Hypothalamus (tissue), 51 donors: ENCODE measurements at places on chromosomes 16 and 17.

DNA sequence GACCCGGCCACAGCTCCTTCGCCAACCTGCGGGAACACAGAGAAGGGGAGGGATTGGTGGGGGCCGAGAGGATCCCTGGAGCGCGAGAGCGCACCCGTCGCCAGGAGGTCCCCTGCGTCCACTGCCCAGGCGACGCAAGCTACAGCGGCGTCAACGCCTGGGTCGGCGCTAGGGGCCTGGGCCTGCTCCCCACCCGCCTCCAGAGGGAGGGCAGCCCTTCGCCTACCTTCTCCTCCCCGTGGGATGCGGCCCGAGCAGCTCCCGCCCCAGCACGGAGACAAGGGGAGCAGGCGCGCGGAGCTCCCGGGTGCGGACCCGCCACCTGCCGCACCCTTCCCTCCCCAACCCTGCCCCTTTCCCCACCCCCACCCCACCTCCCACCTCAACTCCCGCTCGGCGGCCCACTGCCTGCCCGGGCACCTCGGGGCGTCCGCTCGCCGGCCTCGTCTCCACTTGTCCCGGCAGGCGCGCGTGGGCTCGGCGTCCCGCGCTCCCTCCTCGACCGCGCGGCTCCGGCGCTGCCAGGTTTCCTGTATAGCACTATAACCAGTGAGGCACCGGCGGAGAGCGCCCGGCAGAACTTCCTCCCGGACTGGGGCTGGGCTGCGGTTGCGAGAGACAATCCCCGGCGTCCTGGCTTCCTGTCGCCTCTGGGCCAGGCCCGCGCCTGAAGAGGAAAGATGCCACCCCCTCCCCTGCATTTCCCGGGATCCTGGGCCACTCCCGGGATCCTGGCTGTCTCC, 119.1 kb upstream of the SMURF2 start:
- no peak for DNase-seq

- DNase-seq = no peak
Observed at GRCh38 chr17:53680745-53681144, 142.0 kb upstream of the KIF2B start.

GRCh38 chr16:49312389-49312985, 30.8 kb upstream of the CBLN1 start:
- DNase-seq = no peak

DNA sequence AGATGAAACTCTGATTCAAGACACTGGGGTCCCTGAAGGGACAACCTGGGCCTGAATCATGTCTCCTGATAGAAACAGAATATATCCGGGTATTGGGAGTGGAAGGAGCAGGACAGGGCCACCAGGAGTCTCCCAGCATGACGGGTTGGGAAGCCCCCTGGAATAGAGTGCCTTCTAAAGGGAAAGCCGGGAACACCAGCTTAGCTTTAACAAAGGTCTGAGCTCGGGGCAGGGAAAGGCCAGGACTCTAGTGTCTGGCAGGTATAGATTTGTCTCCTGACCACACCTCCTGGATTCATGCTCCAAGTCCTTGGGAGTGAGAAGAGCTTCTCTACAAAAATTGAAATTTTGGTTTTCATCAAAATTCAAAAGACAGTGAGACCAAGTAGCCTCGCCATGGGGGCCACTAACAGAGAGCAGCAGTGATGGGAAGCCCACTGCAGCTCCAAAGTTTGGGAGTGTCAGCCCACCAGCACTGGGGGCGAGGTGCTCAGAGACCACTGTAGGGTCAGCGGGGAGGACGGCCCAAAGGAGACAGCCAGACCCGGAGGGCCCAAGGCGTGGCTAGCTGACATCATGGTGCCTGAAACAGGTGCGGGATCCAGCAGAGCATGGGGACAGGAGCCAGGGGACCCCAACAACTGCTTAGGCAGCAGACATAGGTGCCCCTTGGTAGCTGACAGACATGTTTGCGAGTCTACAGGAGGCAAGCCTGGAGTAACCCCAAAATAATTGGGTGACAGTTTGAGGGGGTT, 81.0 kb downstream of the C16orf78 start:
- no peak for DNase-seq

- peak; percentile 22 for DNase-seq
Observed at GRCh38 chr16:85249418-85250146, 137.3 kb upstream of the CIBAR2 start.

GRCh38 chr16:85347213-85347591, 234.9 kb upstream of the CIBAR2 start:
- no peak for DNase-seq

DNA sequence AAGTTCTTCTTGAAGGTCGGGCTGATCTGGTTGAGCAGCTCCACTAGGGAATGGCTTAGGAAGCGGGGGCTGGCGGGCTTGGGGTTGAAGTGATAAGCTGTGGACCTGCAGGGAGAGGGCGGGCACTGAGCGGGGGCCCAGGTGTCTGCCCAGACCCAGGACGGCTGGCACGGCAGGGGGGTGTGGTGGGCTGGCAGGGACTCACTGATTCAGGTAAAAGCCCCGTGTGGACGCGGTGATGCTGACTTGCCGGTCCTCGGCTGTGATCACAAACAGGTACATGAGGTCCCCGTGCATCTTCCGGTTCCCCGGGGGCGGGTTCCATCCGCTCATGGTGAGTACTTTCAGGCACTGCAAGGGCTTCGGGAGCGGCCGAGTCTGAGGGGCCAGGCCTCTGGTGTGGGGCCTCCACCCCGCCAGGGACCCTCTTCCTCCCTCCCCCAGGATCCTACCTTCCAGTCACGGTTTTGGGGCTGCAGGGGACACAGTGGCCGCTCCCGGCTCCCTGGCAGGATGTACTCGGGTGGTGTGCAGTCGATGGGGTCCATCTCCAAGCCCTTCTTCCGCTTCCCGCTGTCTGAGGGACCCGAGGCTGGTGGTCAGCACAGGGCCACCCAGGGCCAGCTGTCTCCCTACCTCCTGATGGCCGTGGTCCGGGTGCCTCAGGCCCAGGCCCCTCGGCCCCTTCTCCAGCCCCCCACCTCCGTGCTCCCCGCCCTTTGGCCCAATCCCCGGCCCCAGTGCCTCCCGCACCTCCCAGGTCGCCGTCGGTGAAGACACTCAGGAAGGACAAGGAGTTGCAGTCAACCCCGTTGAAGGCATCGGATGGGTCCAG, 10.2 kb downstream of the CLUH start:
- no peak for DNase-seq

- DNase-seq = no peak
Observed at GRCh38 chr17:72307836-72308235, 187.0 kb downstream of the SOX9 start.

DNA sequence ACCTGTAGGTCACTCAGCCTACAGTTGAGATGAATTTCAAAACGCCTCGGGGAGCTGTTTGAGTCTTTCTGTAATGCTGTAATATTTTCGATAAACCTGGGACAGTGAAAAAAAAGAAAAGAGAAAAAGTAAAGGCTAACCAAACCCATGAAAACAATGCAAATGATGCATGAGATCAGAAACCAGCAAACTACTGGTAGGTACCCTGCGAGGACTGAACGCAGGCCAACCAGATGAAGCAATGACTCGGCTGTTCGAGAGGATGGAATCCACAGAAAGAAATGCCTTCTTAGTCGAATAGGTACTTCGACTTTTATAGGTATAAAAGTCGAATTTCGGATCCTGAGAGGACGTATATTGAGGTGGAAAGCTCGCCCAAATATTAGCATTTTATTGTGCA, 509 bp upstream of the ATAD5 start:
- DNase-seq = no peak

DNA sequence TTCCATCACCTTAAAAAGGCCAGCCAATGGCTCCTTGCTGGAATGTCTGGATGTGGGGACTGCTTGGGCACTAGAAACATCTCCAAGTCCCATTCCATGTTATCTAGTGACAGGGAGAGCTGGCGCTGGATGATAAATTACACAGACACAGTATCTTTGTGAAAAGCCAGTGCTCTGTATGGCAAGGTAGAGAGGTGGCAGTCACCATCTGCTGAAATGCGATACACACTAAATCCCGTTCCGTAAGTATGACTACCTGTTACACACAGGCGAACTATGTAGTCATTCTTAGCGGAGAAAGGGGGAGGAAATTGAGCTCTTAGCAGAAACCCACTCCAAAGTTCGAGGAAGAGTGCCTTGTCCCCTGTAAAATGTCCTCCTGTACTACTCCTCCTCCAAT, 81.0 kb upstream of the MYOCD start:
- DNase-seq = no peak

DNA sequence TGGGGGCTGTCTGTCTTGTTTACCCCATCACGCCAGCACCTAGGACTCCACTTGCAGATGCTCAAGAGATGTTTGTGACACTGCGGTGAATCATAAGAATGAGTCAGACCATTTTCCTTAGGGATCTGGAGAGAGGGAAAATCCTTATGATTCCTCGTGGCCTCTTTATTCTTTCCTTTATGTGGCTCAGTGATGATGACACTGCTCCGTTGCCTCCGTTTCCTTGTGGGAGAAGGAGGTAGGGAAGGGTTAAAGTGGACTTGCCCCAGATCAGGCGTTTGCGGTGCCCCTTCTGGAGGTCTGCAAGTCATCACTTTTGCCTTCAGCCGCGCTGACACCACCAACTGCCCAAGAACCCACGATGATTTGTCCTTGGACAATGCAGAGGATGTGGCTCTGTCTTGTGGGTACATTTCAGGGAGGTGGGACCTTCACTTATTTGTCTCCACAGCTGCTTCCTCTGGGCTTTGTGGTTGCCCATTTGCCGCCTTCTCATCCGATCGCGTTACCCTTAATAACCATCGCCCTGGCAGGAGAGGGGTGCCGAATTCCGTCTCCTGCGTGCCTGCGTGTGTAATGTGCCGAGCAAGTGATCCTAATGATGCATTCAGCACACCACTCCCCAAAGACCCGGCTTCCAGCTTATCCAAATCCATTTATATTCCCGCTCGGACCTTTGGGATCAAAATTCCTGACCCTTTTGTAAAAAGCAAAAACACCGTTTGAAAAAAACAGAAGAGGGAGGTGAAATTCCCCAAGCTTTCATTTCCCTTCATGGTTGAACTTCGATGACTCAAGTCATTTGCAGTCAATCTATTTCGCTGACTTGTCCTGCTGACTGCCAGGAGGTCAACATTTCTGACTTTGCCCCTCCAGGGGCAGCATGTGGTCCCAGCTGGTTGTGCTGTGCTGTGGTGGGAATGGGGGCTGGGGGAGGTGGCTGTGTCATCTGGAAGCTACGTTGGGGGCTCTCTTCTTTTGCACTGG, 87.2 kb upstream of the IRX3 start:
- no peak for DNase-seq

DNA sequence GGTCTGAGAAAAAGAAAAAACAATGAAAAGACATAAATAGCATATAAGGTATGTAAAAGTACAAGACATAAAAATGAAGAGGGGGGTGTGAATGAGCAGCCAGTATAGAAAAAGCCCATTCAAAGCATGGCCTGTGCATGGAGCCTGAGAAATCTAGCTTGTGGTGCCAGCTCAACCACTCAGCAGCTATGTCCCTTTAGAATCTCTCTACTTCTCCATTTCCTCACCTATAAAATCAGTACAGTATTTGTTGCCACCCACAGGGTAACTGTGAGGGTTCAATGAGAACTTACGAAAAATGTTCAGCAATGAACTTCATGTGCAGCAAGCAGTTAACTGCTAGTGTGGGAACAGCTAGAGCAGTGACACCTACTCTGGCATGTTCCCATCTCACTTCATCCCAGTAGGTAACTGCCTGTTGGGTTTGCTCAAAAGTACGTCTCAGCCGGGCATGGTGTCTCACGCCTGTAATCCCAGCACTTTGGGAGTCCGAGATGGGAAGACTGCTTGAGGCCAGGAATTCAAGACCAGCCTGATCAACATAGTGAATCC, 15.3 kb downstream of the CYTH1 start:
- DNase-seq = no peak

- no peak for DNase-seq
Observed at GRCh38 chr16:6059671-6060070, 962.1 kb upstream of the EEF2KMT start.

DNA sequence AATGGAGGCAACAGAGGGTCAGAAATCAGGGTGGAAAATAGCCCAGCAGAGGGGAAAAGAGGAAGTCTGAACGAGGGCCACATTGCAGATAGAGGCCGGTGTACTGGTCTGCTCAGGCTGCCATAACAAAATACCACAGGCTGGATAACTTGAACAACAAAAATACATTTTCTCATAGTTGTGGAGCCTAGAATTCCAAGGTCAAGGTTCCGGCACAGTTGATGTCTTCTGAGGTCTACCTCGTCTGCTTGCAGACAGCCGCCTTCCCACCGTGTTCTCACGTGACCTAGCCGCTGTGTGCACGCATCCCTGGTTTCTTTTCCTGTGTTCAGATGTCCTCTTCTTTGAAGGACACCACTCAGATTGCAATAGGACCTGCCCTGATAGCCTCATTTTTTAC, 249.4 kb downstream of the WWOX start:
- no peak for DNase-seq

DNA sequence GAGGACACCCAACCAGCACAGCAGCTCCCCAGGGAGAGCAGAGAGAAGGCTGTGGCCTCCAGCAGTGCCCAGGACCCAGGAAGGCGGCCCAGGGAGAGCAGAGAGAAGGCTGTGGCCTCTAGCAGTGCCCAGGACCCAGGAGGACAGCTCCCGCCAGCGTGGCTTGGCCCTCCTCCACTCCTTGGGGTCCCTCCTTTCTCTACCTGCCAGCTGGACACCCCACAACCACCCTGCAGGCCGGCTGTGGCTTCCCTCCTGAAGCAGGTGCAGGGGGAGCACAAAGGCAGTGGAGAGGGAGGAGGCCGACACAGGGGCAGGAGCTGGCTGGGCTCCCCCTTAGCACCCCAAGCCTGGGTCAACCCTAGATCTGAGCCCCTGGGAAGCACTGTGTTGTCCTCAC, 54.1 kb upstream of the FASN start:
- DNase-seq = no peak

- DNase-seq = no peak
Observed at GRCh38 chr17:21014498-21014897, 28.3 kb downstream of the USP22 start.

DNA sequence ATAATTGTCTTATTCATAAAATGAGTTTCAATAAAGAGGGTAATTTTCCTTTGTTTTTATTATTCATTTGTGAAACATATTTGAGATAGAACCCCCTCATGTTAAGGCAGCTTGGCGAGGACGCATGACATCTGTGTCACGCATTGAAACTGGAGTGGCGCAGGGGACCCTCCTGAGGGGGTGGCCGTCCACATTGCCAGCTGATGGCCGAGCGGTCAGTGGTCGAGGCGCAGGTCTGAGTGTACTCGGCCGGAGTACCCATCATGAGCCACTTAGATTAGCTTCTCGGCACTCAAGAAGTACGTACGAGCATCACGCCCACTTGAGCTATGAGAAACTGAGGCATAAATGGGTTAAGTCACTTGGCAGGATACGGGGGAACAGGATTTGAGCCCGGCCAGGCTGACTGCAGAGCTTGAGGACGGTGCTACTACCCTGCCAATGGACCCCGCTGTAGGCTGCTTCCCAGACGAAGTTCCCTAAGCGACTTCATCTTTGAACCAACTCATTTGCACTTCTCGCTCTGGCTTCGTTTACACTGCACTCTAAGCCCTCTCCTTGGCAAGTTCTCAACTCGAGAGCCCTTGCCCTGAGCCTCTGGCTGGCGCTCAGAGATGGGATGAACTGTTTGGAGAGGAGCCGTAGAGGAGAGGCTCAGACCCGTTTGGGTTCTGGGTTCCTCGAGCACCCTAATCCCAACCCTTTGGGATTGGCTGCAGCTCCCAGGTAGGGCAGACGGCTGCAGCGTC, 91.8 kb downstream of the SDK2 start:
- DNase-seq = no peak
